ENCODE measurements at places on chromosomes 3 and 15.

GRCh38 chr3:107242579-107242978 lies 134.7 kb upstream of the CCDC54 start:
- no peak for DNase-seq

GRCh38 chr3:14617508-14618023 lies 34.0 kb upstream of the CCDC174 start:
- no peak for DNase-seq

- DNase-seq: no peak
Observed at GRCh38 chr3:173660645-173661299, 263.2 kb downstream of the NLGN1 start.

DNA sequence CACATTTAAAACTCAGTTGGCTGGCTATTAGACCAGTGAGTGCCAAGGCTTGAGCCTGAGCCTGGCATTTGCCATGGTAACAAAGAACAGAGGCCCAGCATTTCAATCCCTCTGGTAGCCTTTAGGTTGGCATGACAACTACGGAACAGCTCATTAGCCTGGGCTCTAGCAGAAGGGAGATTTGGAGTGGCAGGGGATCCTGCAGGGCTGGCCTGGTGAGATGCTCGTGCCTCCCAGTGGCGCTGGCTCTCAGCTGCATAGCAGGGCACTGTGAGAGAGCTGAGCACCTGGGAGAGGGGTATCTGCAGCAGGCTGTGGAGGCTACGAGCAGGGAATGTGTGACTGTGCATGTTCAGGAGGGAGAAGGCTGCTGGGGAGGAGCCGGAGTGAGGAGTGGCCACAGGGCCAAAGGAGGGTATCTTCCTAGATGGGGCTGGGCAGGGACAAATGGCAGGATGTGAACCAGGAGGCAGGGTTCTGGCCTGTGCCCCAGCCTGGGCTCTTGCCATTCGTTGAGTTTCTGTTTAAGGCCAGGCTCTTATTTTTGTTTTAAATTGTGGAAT lies 5.6 kb upstream of the ABTB1 start:
- no peak for DNase-seq

DNA sequence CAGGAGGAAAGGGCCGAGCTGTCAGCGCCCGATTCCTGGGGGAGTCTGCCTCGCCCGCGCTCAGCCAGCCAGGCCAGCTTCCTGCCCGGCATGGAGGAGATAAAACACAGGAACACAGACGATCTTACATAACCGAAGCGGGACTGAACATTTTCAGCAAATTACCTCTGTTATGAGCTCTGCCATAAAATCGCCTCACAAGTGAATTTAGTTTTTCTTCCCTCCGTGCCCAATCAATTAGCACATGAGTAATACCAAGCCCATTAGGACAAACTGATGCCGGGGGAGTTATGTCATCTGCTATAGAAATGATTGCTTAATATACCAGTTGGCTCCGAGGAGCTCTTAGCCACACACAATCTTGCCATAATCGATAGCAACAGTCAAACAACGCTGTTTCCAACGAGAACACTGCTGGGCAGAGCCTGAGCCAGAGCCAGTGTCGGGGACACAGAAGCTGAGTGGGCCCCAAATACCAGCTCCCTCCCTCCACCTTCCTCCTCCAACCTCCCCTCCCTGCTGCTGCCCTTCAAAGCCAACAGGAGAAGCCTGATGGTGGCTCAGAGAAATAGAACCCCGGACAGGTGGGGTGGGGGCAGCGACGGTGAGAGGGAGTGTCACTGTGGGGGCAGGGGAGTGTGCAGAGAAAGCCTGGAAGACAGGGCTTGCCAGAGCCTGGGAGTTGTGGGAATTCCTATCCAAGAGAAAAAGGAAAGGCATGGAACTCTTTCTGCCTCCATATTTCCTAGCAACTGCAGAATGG lies 279.4 kb upstream of the TLE3 start:
- no peak for DNase-seq

DNA sequence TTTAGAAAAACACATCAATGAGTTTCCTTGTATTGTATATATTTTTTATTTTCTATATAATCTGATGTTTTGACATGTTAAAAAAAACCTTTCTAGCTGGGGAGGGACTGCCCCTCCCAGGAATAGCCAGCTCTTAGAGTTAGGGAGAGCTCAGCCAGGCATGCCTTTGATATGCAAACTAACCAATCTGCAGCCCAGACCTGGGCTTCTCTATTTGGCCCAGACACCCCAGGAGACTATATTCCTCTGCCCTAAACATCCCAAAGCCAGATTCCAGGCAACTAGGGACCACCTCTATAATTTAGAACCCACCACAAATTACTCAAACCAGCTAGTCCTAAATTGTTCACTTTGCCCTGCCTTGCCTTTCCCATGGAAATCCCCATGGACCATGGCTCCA lies 390.9 kb upstream of the ADAMTS9 start:
- DNase-seq: no peak

- no peak for DNase-seq
Observed at GRCh38 chr3:196655496-196655895, 16.0 kb downstream of the NRROS start.

DNA sequence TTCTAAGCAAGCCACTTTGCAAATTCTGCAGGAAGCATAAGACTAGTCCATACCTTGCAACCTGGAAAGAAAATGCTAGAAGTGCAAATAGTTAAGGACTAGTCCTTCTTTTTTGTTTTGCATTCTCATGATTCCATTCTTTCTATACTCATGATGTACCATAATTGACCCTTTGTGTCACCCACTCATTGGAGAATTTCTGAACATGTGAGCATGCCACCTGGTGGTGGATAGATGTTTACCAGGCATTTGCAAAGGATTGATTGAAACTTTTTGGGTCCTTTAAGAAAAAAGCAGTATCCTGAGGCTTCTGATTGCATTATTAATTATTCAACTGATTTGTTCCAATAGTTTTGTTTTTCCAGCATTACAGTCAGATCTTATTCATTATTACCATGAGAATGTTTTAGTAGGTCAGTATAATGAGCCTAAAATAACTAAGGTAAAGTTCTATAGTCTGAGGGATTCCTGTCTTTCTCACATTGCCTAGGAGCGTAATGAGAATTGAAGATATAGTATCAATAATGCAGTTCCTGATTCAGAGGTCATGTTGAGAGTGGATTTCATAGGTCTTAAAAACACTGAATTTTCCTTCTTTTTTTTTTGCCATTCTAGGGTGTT lies 20.2 kb upstream of the DIPK2A start:
- no peak for DNase-seq

GRCh38 chr3:23553353-23553752 lies 252.4 kb upstream of the UBE2E1 start:
- no peak for DNase-seq

DNA sequence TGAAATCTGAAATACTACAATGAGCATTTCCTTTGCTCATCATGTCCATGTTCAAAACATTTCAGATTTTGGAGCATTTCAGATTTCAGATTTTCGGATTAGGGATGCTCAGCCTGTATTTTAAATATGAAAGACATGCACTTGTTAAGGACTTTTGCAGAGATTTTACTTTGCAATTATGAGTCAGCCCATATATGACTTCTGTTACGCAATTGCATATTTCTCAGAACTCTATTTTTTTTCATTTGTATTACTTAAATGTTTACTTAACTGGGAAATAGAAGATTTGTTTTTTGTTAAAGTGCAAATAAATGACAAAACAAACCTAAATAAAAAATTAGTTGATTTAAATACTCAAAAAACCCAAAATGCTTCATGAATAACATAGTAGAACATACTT lies 376.2 kb downstream of the ZBTB20 start:
- DNase-seq: no peak

DNA sequence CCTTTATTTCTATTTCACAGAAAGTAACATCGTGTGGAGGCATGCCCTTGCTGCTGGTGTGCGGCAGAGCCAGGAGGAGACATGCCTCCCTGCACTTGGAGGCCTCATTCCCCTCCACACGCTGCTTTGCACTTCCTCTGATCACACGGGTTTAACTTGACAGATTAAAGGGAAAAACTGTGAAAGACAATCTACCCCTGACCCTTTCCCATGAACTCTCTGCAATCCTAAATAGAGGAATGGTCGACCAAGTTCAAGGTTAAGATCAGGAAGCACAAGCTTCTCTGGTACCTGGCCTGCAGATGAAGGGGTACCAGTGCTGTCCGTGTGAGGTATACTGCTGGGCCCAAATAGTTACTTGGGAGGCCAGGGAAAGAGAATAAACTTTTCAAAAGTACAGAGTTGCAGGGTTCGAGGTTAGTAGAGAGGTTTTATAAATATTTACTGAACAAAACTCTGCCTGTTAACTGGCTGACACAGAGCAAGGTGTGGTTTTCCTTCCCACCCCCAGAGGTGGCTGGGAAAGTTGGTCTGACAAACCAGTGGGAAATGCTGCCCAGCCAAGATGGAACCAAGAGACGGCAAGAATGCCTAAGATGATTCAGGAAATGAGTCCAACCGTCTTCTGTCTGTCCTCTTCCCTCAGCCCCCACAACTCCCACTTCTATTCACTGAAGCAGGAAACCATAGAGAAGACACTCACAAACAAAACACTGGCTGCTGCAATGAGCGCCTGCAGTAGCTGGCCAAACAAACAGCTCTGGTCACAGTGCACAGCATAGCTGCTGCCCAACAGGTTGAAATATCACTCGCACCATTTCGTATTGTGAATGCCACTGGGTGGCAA lies 79.6 kb downstream of the IGF2BP2 start:
- no peak for DNase-seq

DNA sequence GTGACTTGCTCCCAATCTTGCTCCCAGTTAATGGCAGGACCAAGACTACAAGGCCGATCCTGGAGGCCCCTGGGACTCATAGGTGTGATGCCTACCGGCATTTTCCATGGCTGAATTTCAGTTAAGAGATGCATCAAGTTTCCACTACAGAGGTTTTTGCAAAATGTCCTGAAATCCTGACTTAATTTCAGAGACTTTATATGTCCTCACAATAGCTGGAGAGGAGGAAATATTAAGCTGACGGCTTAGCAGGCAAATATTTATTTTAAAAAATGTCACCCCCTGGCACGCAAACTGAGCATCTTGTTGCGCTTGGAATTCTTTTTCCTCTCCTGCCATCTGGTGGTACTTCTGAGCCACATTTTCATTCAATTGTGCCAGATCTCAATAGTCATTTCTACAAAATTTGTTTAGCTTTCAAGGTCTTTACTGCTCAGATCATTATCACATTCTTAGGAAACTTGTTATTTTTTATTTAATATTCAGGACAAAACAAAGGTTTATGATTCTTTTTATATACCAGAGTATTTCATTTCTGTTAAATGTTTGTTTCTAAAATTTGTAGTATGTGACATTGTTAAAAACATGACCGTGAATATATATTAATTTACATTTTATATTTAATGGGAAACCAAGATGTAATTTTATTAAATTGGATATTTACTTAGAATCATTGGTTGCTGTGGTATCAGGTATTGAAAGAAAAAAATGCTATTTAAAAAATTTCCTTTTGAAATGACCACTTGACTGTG lies 189.2 kb upstream of the THRB start:
- no peak for DNase-seq

DNA sequence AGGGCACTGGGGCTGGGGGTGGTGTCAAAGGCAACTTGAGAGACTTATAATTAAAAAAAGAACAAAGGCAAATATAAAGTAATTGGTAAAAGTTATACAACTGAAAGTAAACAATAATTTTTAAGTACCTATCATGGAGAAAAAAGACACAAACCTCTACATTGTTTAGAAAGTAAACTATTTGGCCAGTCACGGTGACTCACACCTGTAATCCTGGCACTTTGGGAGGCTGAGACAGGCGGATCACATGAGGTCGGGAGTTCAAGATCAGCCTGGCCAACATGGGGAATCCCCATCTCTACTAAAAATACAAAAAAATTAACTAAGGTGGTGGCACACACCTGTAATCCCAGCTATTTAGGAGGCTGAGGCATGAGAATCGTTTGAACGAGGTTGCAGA lies 25.8 kb downstream of the RPSA start:
- DNase-seq: no peak

DNA sequence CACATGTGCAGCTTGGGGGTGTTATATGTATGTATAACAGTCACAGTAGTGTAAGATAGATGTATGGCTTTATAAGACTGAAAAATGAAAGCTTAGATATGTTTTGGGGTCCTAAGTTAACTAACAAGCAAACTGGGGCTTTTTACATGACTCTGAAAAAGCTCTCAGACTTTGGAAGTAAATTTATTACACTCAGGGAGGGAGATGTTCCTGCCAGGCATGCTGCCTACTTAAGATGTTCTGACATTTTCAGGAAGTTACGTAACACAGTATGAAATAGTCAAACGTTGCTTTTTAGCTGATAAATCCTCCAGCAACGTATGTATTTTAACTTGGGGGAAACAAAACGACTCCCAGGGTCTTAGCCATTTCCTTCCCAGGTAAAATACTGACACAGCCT lies 1.7 kb upstream of the IFT57 start:
- DNase-seq: no peak

DNA sequence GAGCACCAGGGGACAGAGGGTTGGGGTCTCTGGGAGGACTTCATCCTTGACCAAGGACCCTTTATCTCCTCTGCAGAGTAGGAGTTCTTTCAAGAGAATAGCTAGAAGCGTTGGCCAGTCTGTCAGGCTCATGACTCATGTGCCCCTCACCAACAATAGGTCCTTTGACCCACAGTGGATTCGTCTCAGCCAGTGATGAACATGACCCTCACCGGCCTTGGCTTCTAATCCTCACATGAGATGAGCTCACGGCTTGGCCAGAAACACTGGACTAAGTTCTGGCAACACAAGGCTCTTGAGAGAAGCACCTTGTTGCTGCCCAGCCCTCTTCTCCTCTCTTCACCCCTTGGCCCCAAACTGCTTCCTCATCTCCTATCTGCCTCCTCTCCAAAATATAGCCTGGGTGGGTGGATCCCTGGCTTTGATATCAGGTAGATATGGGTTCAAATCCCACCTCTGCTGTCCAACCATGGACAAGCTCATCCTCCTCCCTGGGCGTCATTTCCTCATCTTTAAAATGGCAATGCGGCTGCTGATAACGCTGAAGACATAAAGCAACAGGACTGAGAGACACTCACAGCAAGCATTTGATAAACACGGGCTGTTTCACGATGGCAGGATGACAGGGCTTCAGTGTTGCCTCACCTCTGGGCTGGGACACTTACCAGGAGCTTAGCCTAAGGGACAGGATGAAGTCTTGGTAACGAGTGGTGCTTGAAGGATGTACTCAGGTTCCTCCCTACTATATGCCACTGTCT lies 446.7 kb upstream of the PROK2 start:
- no peak for DNase-seq

- DNase-seq: no peak
Observed at GRCh38 chr15:70033109-70033508, 64.6 kb downstream of the TLE3 start.

DNA sequence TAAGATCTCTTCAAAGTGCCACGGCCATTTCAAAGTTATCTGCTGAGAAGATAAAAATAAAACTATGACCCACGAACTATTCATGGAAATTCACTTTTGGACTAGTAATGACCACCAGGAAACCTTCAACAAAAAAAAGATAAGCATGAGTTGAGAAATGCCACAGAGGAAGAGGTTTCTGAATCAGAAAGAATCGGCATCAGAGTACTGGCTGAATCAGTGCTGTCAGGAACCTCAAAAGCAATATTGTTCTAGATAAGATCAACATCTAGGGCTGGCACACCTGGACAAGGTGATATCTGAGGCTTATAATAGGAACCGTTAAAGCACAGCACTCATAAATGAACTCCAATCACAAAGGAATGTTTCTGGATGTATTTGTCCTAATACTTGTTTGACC lies 72.7 kb downstream of the PEAK1 start:
- no peak for DNase-seq

GRCh38 chr3:193897288-193897687 lies 238.7 kb upstream of the HES1 start:
- no peak for DNase-seq
